ENCODE measurements at places on chromosomes 5 and 9.

- DNase-seq: no peak
Observed at GRCh38 chr9:7196467-7196866, 438.7 kb downstream of the KDM4C start.

GRCh38 chr5:142749321-142749720 is 20.9 kb upstream of the ARHGAP26 start:
- no peak for DNase-seq

- DNase-seq: no peak
Observed at GRCh38 chr5:79295029-79295428, 59.1 kb downstream of the JMY start.

DNA sequence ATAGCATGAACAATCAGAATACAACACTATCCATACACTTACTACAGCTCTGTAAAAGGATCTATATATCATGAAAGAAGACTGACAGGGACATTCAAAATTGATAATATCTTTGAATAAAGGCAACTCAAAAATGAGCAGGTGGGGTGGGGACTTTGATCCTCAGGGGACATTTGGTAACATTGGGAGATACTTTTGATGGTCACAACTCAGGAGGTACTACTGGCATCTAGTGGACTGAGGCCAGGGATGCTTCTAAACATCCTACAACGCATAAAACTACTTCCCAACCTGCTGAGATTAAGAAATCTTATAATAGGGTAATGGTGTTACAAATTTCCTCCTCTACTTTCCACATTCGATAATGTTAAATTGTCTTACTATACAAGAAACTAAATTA is 243.9 kb downstream of the ARL15 start:
- no peak for DNase-seq

DNA sequence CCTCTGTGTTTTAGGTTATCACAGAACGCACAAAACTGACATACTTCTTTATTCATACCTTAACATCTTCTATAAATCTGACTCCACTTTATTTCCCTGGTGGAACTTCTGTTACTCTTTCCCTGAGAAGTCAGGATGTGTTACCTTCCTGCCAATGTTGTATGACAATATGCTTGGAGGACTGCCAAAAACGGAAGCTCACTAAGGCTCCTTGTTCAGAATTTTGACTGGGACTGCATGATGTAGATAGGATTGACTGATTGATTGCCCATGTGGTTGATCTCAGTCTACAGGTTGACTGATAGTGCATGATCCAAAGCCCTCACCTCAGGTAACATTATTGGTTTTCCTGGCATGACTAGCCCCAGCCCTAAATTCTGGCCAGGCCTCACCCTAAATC is 319.4 kb downstream of the TLR4 start:
- DNase-seq: no peak

DNA sequence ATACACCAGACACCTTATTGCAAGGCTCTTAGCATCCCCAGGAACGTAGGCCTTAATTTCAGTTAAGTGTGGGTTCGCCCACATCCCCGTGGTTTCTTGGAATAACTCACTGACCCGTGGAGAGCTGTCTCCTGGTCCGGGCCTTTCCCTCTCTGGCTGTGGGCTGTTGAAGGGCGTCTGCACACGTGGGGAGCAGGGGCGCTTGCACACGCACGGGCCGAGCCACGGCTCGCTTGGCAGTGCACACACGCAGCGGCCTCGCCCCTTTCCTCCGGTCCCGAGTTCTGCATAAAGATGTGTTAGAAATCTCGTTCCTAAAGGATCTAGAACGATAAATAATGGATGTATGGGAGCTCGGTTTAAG is 141.9 kb downstream of the PBX3 start:
- DNase-seq: no peak

DNA sequence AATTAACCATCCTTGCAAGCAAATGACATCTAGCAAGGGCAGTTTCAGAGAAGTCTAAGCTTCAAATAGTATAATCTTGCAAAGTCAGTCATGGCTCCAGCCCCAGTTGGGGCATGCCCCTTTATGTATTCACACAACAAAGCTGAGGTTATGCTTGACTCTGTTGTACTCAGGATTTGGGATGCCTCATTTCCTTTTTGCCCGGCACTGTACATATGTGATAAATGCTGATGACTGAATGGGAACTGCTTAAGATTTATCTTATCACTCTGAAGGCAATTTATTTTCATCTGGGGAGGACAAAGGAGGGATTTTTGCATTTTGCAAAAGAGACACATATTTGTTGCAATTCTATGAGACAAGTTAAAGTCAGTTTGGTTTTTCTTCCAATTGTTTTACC is 219.2 kb downstream of the TRPM3 start:
- DNase-seq: no peak

DNA sequence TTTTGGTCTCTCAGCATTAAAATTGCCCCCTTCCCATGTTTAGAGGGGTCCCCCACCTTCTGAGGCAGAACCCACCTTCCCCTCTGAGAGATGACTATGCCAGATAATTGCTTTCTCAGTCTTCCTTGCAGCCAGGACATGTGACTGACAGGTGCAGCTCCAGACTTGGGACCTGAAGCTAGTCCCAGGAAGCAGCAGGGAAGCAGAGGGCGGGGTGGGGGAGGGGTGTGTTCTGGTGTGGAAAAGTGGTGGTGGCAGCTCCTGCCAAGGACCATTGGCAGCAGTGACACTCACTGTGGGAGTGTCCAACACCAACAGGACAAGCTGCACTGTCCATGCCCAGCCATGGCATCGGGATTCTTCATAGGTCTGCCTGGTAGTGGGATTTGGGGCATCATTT is 2.3 kb downstream of the EIF4E1B start:
- DNase-seq: no peak

DNA sequence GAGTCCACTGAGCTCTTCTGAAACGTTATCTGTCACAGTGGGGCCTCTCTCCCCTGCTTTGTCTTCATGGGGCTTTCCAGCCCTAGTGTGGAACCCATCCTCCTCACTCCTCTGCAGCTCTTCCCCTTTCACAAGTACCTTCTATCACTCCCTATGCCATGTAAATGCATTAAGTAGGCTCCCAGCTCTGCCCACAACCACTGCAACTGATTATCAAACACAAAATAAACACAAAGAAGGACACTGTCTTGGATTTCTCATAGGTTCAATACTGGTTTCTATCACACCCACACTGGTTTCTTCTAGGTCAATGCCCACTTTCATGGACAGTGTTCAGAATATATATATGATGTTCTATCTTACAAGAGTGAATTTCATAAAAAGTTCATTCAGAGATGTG is 139.4 kb downstream of the GNAQ start:
- DNase-seq: no peak

- no peak for DNase-seq
Observed at GRCh38 chr5:150517272-150518152, 9.6 kb downstream of the NDST1 start.

DNA sequence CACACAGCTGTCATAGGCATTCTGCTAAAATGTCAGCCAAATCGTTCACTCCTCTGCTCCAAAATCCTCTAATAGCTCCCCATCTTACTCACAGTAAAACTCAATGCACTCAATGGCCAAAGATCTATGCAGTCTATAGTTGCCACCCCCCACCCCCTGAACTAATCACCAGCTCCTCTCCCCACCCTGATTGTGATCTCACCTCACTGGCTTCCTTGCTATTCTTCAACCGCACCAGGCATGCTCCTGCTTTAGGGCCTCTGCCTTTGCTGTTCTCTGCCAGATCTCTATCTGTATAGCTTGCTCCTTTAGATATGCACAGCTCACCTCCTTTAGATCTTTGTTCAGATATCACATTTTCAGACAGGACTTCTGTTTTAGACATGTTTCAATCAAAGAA is 33.2 kb upstream of the SNX2 start:
- DNase-seq: no peak

DNA sequence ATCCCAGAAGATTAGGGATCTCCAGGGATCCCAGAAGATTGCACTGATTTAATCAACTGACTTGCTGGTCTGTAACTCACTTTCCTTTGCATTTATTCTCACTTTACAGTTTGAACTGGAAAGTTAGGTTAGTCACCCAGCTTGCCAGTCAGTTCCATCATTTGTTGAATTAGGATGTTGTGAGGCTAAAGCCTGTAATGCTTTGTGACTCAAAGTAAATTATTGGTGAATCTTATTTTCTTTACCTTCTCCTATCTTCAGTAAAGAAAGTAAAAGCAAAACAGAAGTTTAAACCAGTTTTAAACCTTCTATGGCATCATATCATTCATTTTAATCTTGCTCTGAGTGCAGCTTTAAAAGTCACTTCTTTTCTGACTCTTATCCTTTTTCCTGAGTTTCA is 85.8 kb downstream of the SLC44A1 start:
- no peak for DNase-seq
